Activated T-helper 1 cell treated with anti-CD3 and anti-CD28 coated beads, Interleukin-2, amount 50 U/mL, for 16 hours (primary cell): ENCODE measurements at places on chromosomes 4 and X.

- no peak for DNase-seq
Measured at GRCh38 chr4:39719804-39720580, 22.1 kb downstream of the UBE2K start.

GRCh38 chr4:153152501-153153338 lies 51.5 kb upstream of the TRIM2 start:
- peak; percentile 26 for DNase-seq

- DNase-seq, result no peak
Measured at GRCh38 chrX:24014388-24015018, 12.5 kb downstream of the KLHL15 start.

GRCh38 chr4:125322366-125322730 lies 7.6 kb downstream of the FAT4 start:
- DNase-seq, result no peak

GRCh38 chr4:65669111-65670019 lies 924 bp downstream of the EPHA5 start:
- DNase-seq, result no peak

DNA sequence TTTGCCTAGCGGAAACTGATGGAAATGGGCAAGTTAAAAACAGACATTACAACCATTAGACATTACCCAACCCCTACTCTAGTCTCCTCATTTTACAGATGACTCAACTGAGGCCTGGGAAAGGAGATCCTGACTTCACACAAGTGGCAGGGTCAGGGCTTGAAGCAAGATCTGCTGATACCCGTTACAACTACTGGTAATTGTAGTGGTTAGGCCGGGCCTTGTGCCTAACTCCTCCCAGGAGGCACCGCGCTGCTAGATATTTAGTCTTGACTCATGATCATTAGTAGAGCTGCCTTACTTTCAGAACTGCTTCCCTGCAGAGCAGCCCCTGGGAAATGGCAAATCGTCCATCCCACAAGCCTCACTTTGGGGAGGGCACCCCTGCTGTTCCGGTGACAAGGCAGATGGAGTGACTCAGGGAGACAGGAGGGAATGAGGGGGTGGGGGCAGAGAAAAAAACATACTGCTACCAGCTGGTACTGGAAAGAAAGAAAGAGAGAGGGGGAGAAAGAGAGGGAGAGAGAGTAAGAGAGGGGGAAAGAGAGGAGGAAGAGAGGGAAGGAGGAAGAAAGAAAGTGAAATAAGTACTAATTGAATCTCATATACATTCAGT lies 12.2 kb downstream of the ARHGEF6 start:
- DNase-seq, result no peak

GRCh38 chrX:133444952-133445831 lies 29.9 kb upstream of the GPC4 start:
- no peak for DNase-seq
